ENCODE measurements at places on chromosomes 1 and 21. TPM values are rescaled to one million over a fixed set of nuclear protein-coding genes. Genes with fewer than 3 reads are reported as not detected.

DNA sequence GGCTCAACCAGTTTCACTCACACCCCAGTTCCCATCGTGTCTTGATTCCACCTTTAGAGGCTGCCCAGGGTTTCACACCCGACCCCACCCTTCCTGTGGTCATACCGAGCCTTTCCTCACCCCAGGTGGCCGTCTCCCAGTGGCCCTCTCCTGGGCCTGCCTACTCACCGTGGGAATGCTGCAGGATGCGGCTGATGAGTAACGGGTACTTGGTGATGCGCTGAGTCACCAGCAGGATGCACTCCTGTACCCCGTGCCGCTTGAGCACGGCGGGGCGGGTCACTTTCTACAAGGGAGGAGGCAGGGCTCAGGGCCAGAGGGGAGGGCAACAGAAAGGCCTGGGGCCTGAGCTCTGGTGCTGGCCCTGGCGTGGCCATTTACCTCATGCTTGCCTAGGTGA is 16.4 kb downstream of the ARHGEF2 start:
- DNase-seq = peak; percentile 98

KPRP gene
- not detected for total RNA-seq

DNA sequence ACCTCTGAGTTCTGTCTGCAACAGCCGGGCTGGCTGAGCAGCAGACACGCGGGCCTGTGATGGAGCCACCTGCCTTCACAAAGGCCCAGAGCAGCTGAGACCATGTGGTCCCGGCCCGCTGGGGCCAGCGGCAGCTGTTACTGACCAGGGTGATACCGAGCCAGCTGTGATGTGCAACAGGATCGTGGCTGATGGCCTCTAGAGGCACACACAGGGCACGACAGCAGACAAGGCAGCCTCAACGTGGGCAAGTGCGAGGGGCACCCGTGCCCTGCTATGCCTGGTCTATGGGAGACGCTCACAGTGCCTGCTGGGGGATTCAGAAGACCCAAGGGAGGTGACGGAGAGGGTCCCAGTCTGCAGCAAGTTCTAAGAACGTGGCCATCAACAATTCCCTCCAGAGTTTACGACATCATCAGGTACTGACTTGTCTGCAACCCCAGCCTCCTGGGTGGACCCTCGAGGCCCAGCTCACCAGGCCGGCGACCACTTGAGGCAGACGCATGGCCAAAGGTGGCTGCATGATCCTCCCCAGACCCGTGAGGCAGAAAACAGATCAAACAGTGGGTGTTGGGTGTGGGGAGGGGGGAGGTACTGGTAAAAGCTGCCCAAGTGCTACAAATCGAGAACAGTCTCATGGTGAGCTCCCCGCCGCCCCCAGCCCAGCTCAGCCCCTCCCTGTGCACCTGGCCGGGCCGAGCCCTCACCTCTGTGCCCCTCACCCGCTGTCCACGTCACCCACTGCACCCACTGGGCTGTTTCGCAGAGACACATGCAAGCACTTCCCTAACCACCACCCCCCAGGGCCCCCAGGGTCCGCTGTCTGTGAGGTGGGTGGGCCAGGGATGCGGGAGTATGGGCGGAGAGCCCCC is 6.0 kb downstream of the POFUT2 start:
- no peak for DNase-seq

RUNX1 gene
- 43.1 TPM for total RNA-seq

DNA sequence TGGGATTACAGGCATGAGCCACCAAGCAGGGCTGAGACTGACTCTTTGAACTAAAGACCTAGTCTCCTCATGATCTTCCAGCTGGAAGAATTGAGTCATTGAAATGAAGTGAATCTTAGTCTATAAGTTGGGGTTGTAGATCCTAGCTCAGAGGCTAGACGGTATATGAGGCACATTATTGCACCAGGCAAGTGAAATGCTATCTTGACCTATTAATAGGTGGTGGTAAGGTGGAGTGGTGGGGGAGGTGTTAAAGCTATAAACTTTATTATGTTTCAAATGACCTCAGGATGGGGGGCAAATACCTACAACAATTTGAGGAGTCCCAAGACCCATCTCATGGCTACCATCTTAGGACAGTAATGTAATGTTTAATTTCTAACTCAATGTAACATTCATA is 36.8 kb upstream of the SLC16A1 start:
- DNase-seq = no peak

DNA sequence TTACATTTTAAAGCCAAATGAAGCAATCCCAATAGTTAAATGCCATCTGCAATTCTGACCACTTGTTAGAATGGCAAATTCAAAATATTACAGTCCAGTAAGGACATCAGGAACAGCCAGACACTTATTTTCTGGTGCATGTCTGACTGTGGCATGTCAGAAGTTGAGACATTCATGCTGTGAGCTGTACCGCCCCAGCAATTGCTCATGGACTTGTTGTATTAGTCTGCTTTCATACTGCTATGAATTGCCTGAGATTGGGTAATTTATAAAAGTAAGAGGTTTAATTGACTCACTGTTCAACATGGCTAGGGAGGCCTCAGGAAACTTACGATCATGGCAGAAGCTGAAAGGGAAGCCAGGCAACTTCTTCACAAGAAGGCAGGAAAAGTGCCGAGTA is 19.1 kb downstream of the DDAH1 start:
- no peak for DNase-seq

DNA sequence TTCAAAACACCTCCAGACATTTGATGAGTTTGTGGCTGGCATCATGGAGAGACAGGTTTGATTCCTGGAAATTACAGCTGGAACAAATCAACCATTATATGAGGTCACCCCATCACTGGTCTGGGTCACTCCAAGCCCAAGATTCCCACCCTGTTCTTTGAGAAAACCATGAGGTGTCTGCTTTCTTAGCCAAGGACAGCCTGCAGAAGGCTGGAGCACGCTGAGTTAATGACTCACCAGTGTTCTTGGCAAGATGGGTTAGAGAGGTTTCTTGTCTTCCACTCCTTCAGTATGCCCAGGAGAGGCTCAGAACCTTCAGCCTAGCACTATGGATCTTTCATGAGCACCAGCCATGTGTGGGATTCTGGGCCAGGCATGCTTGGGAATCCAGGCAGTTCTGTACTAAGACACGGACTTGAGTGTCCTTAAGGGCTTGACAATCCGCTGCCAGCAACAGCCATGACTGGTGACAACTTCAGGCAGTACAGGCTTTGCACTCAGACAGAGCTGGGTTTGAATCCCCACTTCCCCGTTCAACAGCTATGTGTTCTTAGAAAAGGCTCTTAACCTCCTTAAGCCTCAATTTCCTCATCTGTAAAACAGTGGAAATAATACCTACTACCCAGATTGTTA is 43.9 kb downstream of the GRHL3 start:
- peak; percentile 95 for DNase-seq

DNA sequence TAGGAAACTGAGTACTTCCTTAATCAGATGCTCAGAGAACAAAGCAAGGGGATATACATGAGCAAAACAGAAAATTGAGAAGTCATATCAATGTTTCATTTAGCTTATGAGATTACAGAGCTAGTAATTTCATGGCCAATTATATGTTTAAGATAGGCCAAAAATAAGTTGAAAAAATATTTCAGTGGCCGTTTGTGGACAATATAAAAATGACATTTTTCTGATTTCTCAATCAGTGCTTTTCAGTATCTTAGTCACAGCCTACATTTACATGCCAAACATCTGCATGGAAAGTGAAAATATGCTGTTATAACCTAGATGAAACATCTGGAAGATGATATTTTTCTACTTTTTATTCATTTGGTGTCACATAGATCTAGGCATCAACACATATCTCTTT is 192.5 kb downstream of the HLX start:
- DNase-seq = no peak

GRCh38 chr21:24278711-24279110 is 1328.6 kb downstream of the MRPL39 start:
- no peak for DNase-seq

VCAM1 gene
- 2.8 TPM for total RNA-seq

DNA sequence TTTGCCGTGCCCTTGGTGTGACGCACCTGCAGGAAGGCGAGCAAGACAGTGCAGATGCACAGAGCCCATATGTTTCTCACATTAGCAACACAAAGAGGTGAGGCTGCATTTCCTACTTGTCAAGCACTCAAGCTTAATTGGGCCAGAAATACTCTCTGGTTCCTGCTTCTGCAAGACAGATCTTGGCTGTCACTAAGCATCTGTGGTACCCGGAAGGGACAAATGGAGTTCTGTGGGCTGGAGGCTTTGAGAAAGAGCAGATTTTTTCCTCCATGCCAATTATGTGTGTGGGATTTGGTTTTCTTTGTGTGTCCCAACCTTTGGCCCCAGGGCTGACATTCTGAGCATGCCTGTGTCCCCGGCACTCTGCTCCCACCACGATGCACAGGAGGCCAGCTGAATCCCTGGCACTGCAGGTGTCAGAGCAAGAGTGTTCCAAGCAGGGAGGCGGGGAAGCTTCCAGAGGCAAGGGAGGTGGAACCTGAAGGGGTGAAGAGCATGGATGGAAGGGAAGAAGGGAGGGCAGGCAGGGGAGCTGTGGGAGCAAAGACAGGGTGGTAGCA is 52.0 kb upstream of the STUM start:
- DNase-seq = no peak

CSF1 gene
- 92.8 TPM for total RNA-seq

GRCh38 chr1:17561561-17561985 is 22.1 kb downstream of the ARHGEF10L start:
- peak; percentile 84 for DNase-seq

CHML gene
- 11.9 TPM for total RNA-seq

- no peak for DNase-seq
Measured at GRCh38 chr1:3822421-3822820, 26.1 kb upstream of the LRRC47 start.

- no peak for DNase-seq
Measured at GRCh38 chr1:10489291-10490055, 14.7 kb downstream of the PEX14 start.

DNA sequence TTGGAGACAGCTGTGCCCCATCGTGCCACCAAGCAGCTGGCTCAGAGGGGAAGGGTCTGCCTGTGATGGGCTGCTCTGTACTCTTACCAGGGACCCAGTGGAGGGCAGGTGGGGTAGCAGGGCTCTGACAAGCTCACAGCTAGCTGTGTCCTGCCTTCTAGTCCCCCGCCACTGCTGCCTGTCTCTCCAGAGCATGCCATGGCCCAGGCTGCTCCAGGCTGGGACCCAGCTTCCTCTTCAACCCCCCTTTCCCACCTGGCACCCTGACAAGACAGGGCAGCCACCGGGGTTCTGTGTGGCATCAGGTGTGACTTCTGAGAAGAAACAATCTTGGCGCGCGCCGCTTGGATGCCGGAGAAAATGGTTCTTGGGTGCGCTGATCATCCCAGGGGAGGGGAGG is 92.3 kb upstream of the ACTL8 start:
- DNase-seq = no peak

OR2C3 gene
- not detected for total RNA-seq

GRCh38 chr21:45546636-45547544 is 4.7 kb upstream of the SLC19A1 start:
- DNase-seq = no peak

GRCh38 chr21:36419996-36420395 is 34.8 kb downstream of the CHAF1B start:
- DNase-seq = peak; percentile 89

ZNF695 gene
- total RNA-seq = 2.5 TPM

FCN3 gene
- total RNA-seq = not detected

Data from M059J (cell line).